Epithelial cell of proximal tubule (primary cell): ENCODE measurements at places on chromosomes 11 and 22. TPM values are rescaled to one million over a fixed set of nuclear protein-coding genes. Genes with fewer than 3 reads are reported as not detected.

HBD gene
- not detected in 2 replicates for total RNA-seq

MS4A15 gene
- total RNA-seq, result not detected in 2 replicates

MUC2 gene
- total RNA-seq, result not detected in 2 replicates

CD248 gene
- 0.07 and 1.0 TPM in 2 replicates for total RNA-seq

SLC5A4 gene
- total RNA-seq, result not detected in 2 replicates

IGLL1 gene
- not detected in 2 replicates for total RNA-seq

SLCO2B1 gene
- 0.14 and 0.23 TPM in 2 replicates for total RNA-seq

MMP12 gene
- not detected in 2 replicates for total RNA-seq

PEX26 gene
- 23.9 and 30.6 TPM in 2 replicates for total RNA-seq

AIFM3 gene
- total RNA-seq, result 0.65 and 1.8 TPM in 2 replicates

ARHGAP32 gene
- total RNA-seq, result 4.2 and 4.5 TPM in 2 replicates

SGSM1 gene
- total RNA-seq, result under 0.01 TPM in 1 of 2 replicates, not detected in the other

KCNE3 gene
- 0.98 and 4.9 TPM in 2 replicates for total RNA-seq

DNA sequence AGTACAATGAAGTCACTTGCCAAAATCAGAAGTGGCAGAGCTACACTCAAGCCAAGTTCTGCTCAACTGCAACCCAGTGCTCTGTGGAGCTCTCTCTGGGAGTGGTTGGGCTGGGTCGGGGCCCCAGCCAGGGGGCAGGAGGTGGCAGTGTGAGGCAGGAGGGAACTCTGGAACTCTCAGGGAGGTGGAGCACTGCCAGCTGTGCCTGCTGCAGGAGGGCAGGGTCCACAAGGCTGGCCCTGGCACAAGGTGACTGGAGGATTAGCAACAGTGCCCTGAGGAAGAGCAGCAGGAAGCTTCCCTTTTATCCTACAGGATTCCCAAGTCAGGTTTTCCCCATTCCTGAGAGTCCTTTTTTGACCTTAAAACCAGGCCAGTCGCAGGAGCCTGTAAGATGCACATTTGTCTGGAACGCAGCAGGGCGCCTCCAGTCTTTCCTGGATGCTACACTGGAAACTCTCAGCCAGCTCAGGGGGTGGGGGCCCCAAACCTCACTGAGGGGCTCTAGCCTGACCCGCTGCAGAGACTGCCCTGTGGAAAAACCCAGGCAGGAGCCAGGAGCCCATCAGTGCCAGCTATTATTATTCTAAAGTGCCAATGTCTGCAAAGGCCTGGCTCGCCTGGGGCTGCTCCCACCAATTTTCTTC lies 31.8 kb downstream of the DKK3 start:
- no peak for DNase-seq

- DNase-seq, result no peak
Measured at GRCh38 chr22:49351761-49352227, 475.9 kb downstream of the BRD1 start.

- DNase-seq, result no peak
Measured at GRCh38 chr22:20532256-20532993, 25.0 kb downstream of the MED15 start.

- no peak for DNase-seq
Measured at GRCh38 chr22:20400606-20401375, 6.8 kb downstream of the ZNF74 start.

DNA sequence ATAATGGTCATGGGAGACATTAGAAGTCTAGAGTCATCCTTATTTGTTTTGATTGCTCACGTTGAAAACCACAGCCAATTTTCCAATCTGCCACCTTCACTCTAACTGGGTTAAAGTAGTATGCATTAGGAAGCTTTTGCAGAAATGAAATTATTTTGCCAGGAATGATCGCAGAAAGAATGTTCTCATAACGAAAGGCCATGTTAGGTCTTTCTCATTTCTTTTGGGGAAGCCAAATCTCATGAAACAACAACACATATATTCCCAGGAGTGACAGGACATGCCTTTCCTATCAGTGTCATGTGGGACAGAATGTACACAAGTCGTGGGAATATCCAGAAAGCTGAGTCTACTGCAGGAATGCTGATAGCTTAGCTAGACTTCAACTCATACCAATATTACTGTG lies 386.3 kb downstream of the AASDHPPT start:
- DNase-seq, result no peak

GRCh38 chr11:8685306-8685705 lies 2.7 kb downstream of the RPL27A start:
- DNase-seq, result no peak

- no peak for DNase-seq
Measured at GRCh38 chr22:46770726-46771125, 8.3 kb downstream of the TBC1D22A start.

DNA sequence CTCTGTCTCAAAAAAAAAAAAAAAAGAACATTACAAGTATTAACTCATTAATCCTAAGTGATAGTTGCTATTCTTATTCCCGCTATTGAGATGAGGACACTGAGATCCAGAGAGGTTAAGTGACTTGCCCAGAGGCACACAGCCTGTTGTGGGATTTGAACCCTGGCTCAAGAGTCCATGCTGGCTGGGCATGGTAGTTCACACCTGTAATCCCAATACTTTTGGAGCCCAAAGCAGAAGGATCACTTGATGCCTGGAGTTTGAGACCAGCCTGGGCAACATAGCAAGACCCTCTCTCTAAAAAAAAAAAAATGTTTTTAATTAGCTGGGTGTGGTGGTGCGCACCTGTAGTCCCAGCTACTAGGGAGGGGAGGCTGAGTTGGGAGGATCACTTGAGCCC lies 4.1 kb downstream of the GCAT start:
- DNase-seq, result no peak

DNA sequence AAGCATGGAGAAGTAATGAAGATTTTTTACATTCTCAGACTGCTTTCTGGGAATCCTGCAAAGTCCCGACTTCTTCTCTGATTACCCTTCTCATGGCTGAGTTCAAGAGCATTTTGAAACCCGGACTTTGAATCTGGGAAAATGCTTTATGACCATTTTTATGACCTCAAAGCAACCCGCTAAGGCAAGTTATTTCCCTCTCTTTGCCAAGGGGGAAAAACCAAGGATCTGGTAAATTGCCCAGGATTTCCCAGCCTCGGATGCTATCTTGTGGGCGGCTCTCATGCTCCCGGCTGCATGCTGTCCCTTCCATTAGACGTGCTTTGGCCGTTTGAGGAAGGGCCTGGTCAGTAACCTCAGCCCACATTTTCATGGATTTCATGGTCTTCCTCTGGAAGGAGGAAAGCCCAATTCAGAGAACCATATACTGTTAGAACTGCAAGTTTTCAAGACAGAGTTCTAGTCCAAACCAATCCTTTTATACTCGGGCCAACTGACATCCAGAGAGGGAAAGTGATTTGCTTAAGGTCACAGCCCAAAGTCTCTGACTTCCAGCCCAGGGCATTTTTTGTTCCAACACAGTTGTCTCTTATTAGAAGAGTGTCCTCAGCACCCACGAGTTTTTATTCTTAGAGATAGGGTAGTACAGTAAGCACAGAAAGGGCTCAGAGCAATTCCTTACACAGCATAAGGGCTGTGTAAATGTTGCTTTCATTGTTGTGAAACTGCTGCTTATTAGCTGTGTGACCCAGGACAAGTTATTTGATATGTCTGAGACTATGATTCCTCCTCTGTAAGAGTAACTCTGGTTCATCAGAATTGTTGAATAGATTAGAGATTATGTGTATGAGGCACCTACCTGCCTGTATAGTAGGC lies 77.4 kb downstream of the NAV2 start:
- no peak for DNase-seq

DNA sequence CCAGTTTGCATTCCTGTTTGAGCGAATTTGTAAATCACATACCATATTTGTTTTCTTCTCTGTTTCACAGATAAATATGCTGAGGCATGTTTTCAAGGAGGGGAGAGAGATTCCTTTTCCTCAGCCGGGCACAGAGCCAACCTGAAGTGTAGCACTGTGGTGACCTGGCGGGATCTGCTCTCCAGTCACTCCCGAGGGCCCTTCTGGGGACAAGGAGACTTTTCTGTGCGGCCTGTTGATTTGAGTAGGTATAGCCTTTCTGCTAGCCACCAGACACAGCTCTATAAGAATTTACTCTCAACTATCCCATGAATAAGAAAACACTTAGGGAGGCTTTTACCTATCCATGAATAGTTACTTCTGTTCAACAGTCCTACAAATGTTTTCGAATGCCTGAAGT lies 63.5 kb upstream of the FDX1 start:
- DNase-seq, result no peak

DNA sequence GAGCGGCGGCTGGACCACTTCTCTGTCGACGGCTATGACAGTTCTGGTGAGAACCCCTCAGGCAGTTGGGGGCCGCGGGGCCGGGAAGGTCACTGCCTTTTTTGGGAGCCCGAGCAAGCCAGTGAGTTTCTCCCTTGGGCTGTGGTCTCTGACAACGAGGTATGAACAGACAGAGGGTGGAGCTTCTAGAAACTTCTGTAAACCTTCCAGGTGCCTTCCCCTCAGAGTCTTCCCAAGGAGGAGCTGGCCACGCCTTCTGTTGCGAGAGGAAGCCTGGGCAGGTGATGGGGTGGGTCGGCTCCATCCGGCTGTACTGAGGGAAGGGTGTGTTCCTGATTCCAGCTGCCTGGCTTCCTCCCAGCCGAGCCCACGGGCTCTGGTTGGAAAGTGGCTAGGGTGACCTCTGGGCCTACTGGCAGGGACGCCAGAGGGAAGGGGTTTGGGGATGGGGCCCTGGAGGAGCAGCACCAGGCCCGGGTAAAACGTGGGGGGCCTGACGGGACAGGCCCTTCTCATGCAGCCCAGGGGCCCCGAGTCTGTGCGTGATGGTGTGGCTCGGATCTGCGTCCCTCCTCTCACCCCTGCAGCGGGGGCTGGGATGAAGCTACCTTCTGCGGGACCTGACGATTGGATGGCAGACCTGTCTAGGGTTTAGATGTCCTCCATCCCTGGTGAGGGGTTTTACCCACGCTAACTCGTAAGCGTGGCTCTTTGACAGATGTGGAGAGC lies 110.8 kb downstream of the KCNQ1OT1 start:
- DNase-seq, result no peak

DNA sequence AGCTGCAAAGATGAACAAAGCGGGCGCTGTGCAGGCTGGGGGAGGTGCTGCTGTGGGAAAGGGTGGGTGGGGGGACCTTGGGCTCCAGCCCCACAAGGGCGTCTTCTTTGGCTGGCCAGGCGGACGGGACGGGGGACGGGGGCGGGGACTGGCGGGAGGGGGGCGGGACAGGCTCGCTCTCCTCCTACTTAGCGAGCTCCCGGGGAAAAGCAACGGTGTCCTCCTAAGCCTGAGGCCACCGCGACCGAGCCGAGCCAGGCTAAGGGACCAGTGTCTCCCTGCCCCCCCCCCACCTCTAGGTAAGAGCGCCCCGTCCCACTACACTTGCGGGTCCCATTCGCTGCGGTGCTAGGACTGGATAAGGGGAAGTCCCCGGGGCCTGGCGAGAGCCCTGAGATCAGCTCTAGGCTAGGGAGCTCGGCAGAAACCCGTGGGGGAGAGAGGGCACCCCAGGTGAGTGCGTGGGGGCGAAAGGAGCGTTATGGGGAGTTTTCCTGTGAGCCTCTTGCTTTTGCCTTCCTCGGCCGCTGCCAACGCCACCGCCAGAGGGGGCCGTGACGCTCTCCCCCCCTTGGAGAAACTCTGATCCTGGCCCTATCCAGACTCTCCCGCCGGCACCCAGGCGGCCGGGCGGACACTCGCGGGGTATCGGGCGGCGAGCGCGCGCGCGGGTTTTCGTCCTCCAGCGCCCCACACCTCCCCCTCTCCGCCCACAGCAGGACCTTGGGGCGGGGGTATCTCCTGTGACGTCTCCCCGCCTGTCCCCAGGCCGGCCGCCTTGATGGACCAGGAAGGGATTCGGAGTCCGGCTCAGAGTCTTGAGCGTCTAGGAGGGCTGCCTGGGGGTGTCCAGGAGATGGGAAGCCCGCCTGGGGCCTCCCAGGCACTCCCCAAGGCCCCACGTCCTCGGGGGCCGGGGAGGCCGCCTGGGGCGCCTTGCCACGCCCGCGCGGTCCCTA lies at the start of gene PHLDB1:
Gene PHLDB1 (plus strand): TSS at position 215 of the 959 bp plus-strand sequence. CDS start 6,222 bp downstream, outside the sequence.
- no peak for DNase-seq

DNA sequence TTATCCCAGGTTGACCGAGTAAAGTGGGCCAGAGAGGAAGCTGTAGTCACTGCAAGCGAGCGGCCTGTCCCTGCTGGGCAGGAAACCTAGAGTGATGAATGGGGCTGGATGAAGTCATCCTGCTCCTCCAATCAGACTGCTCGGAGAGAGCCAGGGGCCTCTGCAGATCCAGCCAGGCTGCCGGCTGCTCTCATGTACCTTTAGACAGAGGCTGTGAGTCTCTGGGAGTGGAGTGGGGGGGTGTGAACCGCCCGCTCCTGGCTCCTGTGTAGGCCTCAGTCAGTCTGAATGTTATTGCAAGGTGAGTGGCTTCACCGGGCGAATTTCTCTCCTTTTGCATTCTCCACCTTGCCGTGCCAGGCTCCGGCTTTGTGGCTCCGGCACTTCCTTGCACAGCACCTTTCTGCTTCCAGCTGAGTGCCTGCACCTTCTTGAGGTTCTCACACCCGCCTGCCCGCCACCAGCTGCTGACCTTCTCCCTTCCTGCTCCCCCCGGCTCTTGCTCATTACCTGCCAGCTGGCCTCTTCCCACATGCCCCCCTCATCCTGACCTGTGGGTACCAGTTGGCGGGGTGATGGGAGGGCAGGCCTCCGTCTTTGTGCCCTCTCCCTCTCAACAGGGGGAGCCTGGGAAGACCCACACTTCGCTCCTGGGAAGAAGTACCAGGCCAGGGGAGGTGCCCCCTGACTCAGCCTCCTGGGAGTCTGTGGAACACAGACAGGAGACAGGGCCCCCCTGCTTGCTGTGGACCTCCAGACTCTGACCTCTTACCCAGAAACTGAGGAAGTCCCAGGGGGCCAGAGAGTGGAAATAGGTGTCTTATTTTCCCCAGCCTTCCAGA lies 79.9 kb downstream of the GRAMD1B start:
- no peak for DNase-seq
